ENCODE measurements at places on chromosomes 6 and 20. TPM values are rescaled to one million over a fixed set of nuclear protein-coding genes. Genes with fewer than 3 reads are reported as not detected.

BPIFA1 gene
- total RNA-seq = not detected

HTR1E gene
- not detected for total RNA-seq

PLA2G7 gene
- total RNA-seq = 2.9 TPM

CCNC gene
- total RNA-seq = 41.1 TPM

DDO gene
- total RNA-seq = 2.0 TPM

SMOC2 gene
- 25.6 TPM for total RNA-seq

CAP2 gene
- total RNA-seq = 2.7 TPM

HTR1B gene
- total RNA-seq = 0.19 TPM

TRIM40 gene
- 10.7 TPM for total RNA-seq

PDE7B gene
- 1.4 TPM for total RNA-seq

SLC2A10 gene
- total RNA-seq = 28.3 TPM

ECT2L gene
- total RNA-seq = not detected

PPP1R3G gene
- total RNA-seq = 5.5 TPM

PDYN gene
- not detected for total RNA-seq

NKX2-2 gene
- total RNA-seq = 1.4 TPM
